ENCODE measurements at places on chromosomes 6 and 20.

- DNase-seq = no peak
Measured at GRCh38 chr6:135993361-135993760, 141.9 kb downstream of the PDE7B start.

DNA sequence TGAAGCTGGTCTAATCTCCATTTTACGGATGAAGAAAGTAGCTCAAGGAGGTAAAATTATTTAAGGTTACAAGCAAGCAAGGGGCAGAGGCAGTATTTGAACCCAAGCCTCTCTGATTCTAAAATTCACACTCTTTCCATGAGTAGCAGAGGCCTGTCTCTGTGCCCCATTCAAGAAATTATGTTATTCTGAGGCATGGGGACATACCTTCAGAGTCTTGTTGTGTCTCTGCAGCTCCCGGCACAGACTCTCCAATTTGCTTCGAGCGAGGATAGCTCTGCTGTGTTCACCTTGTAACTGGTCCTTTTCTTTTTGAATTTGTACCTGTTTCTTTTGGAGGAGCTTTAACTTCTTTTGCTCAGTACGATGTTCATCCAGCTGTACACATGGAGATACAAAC is 21.5 kb downstream of the TXLNB start:
- no peak for DNase-seq

DNA sequence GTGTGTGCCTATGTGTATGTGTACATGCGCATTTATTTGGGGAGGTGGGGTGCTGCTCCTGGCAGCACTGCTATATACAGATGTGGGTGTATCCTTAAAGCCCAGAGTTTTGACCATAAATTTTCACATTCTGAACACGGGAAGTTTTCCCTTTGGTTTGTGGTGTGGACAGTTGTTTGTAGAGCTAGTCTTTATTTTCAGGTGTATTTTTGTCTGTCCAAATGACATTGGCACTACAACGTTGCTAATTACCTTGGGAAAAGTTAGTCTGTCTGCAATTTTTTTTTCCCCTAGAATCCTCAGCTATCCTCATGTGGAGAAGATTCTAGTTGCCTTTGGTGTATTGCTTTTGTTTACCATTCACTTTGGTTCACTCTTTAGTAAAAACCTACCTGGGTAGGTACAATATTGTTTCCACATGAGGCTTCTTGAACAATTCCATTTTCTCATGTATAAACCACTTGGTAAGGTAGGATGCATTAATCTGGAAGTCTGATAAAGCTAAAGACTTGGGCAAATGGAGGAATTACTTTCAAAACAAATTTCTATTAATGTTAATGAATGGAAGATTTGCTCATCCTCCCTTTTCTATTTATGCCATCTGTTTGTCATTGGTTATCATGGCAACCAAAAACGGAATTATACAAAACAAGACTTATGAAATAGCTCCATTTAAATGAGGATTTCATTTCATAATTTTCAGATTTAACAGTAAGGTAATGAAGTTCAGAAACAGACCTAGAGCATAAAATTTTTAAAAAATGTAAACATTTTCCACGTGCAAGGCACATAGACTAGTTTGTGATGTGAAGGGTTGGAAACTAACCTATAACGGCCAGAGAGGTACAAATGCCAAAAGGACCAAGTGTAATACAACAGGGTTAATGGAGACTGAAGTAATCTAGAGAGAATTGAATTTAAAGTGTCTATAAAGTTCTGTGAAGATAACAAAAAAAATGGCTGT is 3.9 kb downstream of the CCN2 start:
- peak; percentile 84 for DNase-seq

GRCh38 chr6:170018936-170019817 is 267.8 kb downstream of the ERMARD start:
- DNase-seq = no peak

DNA sequence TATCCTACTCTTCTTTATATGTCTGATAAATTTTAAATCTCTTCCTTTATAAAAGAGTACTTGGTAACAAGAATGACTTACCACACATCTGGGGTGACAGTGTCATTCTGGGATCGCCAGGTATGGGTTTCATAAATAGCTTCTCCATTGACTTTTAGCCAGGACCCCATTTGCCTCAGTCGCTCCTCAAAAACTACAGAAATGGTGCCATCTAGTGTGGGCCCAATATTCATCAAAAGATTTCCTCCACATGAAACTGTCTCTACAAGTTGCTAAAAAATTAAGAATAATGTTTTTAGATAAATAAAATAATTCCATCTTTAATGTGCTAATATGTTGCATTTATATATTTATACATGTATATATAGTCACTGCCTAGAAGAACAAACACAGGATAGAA is 9.7 kb downstream of the FUCA2 start:
- DNase-seq = no peak

GRCh38 chr6:92281571-92282076 is 1137.7 kb downstream of the EPHA7 start:
- no peak for DNase-seq

DNA sequence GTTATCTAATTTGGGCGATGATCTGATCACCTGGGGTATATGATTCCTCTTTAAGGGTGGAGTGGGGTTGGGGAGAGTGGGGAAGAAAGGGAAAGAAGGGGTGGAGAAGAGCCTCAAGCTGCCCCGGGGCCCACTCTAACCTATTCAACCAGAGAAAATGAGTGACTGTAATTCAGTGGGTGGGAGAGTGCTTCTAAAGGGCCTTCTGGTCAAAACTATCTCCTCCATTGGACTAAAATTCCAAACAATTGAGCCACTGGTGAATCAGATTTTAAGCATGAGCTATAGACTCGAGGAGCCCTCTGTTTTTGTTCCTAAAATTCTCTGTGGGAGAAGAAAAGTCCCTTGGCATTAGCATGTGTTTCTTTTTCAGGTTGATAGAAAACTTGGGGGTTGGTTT is 296.8 kb downstream of the CLIC5 start:
- DNase-seq = peak; percentile 60

GRCh38 chr6:108877046-108877751 is 29.0 kb downstream of the ARMC2 start:
- DNase-seq = peak; percentile 90

GRCh38 chr6:115865914-115866313 is 194.8 kb downstream of the FRK start:
- no peak for DNase-seq

GRCh38 chr6:97668716-97669115 is 385.7 kb upstream of the MMS22L start:
- no peak for DNase-seq

DNA sequence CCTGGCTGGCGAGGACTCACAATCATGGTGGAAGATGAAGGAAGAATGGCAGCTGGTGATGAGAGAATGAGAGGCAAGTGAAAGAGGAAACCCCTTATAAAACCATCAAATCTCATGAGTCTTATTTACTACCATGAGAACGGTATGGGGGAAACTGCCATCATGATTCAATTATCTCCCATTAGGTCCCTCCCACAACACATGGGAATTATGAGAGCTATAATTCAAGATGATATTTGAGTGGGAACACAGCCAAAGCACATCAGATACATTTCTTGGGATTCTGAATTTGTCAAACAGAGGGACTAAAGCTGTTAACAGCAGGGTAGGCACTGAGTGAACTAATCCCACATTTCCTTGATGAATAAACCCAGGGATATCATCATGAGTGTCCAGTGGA is 116.2 kb upstream of the PLCB4 start:
- no peak for DNase-seq

GRCh38 chr6:23728707-23729106 is 397.3 kb upstream of the NRSN1 start:
- DNase-seq = no peak

- DNase-seq = no peak
Measured at GRCh38 chr6:15936503-15936902, 192.4 kb upstream of the MYLIP start.

- DNase-seq = no peak
Measured at GRCh38 chr6:67265996-67266921, 1368.8 kb upstream of the ADGRB3 start.

GRCh38 chr6:30747902-30748769 is 3.8 kb upstream of the IER3 start:
- DNase-seq = no peak

DNA sequence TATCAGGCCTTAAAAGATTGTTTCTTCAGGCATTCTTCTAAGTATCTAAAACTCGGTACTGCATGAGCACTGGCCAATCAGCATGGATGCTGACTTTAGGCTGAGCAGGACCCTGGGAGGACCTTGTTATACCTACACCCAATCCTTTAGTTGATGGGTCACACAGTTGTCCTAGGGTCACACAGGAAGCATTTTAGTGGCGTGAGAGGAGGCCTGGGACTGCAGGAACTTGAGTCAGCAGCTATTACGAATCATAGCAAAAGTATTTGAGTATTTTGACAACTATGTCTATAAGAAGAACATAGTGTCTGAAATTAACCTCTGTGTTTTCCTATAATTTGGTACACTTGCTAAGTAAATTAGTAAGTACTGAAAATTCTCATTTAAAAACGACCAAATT is 741.4 kb downstream of the HACE1 start:
- DNase-seq = peak; percentile 0

- DNase-seq = no peak
Measured at GRCh38 chr6:1422290-1422689, 32.9 kb downstream of the FOXF2 start.

- DNase-seq = no peak
Measured at GRCh38 chr20:38811769-38812168, 6.3 kb downstream of the PPP1R16B start.

DNA sequence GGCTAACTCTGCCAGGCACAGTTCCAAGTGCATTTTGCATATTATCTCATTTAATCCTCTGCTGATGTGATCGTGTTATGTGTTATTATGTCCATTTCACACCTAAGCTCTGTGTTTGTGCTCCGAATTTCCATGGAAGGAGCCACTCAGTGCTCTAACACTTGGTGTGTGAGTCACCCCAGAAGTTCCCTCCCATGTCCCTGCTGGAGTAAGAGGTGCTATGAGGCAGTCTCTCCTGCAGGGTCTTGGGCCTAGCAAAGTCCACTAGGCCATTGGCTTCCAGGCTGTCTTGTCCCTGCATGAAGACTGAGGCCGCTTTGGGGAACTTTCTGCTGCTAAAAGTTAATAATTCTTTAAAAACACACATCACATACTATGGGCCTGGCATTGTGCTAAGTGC is 405.9 kb upstream of the SULF2 start:
- DNase-seq = no peak

- peak; percentile 66 for DNase-seq
Measured at GRCh38 chr20:59087829-59088433, 45.3 kb upstream of the PRELID3B start.
